Activated CD4-positive, alpha-beta T cell treated with anti-CD3 and anti-CD28 coated beads, Interleukin-2, amount 50 U/mL, for 1 hour (primary cell): ENCODE measurements at places on chromosomes 2 and 18.

- DNase-seq = no peak
Observed at GRCh38 chr18:33761363-33761762, 183.3 kb downstream of the ASXL3 start.

DNA sequence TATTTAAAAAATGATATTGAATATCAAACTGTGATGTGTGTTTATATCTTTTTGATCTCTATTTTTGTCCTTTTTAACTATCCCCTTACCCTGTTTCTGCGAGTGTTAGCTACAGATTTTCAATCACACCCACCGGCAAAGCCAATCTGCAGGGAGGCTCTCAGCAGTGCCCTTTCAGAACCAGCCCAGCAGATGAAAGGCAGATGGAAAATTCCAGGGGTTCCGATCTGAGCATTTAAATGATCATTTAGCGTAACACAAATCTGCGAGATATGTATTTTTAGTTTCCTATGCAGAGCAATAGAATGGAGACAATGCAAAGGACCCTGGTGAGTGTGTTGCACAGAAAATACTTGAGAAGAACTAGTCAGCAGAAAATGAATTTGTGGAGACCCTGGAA lies 2170.5 kb upstream of the PIK3C3 start:
- DNase-seq = no peak

DNA sequence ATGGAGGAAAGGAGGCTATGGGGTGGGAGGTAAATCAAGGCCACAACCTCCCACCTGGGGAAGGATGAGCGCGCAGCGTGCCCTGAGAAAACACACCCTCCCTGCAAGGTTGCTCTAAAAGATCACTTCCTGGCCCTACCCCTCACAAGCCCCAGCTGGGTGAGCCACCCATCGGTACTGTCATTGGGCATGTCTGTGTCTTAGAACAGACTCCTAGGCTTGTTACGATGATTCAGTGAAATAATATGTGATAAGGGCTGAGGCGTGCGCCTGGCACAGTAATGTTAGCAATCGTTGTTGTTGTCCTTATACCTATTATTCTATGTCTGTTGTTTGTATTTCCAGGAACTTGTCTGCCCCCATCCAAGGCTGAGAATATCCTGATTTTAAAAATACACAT lies 175.1 kb downstream of the ZFP36L2 start:
- DNase-seq = peak; percentile 6

DNA sequence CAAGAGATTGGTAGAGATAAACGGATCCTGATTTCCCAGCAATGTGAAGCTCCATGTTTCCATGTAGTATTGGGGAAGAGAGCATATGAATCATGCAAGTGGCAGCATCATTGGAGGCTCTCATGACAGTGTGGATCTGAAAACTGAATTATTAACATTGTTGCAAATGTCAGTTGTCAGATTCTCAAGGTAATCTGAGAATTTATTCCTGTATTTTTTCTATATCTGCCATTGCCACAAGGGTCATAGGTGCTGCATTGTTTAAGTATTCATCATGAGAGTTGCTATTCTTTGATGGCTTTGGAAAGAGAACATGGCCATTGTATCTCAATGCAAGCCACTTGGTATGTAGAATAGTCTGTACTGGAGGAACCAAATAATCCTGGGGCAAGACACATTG lies 1217.0 kb upstream of the ZEB2 start:
- DNase-seq = no peak

DNA sequence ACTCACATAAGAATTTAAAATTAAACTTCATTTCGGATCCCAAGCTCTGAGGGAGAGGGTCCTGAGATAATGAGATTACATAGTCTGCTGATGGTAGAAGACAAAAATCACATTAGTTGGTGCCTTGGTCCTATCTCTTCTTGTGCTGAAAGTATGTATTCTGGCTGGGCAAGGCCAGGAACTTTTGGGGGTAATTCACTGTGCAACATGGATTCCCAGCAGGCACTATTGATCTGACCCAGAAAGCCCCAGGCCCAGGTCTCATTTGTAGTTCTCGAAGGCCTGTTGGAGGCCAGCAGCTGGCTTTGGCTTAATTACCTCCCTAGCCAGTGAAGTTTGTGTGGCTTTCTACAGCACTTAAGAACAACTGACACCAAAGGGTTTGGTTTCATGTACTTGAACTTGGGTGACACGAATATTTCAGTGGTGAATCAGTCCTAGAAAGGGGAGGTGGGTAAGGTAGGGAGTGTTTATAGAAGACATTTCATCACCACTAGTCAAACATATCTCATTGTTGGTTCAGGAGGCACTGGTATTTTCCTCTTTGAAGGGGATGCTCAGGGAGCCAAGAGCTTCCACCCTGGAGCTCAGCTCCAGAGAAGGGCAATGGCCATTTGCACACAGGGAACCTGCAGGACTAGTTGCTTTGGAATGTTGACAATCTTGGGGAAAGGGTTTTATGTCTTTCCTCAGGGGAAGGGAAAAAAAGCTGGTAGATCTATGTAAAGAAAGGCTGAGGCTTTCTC lies 217.8 kb downstream of the OSR1 start:
- DNase-seq = no peak

DNA sequence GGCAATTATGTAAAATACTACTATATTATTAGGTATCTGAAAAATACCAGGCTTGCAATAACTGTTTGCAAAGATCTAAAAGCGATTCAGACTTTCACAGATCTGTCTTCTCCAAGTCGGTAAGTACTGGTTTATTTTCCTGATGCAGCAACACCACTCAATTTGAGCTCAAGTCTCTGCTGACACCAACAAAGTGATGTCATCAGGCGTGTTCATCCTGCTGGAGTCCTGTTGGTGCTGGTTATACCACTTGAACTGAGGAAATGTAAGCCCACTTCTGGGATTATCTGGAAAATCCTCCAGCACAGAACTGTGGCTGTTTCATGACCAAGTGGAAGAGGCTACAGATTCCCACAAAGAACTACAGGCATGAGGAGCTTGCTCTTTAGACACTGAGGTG lies 267.6 kb downstream of the BCL2 start:
- no peak for DNase-seq

DNA sequence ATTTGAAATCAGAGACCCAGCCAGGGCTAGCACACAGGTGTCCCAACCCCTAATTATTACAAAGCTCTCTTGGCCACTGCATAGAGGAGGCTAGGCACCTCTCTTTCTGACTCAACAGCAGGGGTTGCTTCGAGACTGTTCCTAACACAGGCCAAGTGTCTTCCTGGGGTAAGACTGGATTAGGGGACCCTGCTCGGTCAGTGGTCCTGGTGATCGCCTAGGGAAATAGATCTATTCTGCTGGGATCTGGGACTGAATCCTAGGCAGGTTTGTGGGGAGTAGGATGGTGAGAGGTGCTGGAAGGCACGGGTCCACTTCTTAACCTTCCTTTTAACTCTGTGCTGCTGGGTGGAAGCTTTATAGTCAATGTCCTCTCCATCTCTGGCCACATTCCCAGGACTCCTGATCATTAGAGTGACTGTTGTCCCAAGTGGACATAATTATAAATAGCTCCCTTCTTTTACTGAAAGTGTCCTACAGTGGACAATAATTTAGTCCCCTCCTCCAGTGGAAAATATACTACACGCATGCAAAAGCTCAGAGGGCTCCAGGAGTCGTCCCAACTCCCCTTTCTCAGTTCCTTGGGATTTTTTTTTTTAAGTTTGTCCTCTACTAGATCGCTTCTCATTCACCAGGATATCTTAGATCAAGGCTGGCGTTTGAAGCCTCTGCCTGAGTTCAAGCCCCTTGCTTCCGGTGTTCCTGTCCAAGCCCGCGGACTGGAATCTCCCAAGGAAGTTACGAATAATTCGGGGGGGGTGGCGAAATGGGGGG lies 1.3 kb upstream of the TRIB2 start:
- no peak for DNase-seq

DNA sequence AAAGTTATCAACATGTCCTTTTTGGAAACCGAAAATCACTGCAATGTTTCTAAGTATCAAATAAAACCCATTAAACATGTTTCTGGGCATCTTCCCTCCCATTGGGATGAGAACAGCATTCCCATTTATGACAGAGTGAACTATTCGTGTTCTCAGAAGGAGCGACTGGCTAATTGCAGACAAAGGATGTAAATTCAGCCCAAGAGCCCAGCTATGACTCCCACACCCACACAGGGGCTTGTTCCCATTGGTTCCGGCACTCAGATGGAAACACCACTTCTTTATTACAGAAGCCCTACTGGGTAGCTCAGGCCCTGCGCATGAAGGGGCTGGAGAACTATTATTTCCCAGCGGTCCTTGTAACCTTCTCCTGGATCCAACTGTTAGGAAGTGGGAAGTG lies 16.6 kb upstream of the NPAS2 start:
- DNase-seq = no peak
